EH (cell line): ENCODE measurements at places on chromosomes 7 and 10.

DNA sequence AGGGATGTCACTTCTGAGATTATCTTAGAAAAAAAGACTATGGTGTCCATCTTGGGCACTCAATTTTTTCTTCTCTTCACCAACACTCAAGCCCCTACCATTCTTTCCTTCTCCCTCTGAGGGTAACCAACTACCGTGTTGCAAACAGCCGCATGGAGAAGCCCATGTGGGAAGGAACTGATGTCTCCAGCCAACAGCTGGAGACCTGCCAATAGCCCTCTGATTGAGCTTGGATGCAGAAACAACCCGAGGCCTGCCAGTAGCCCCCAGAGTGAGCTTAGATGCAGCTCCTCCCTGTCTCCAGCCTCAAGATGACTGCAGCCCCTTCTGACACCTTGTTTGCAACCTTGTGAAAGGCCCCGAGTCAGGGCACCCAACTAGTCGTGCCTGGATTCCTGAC lies 36.4 kb upstream of the CHCHD3 start:
- no peak for DNase-seq

- no peak for DNase-seq
Observed at GRCh38 chr10:11018432-11018841, 765 bp downstream of the CELF2 start.

DNA sequence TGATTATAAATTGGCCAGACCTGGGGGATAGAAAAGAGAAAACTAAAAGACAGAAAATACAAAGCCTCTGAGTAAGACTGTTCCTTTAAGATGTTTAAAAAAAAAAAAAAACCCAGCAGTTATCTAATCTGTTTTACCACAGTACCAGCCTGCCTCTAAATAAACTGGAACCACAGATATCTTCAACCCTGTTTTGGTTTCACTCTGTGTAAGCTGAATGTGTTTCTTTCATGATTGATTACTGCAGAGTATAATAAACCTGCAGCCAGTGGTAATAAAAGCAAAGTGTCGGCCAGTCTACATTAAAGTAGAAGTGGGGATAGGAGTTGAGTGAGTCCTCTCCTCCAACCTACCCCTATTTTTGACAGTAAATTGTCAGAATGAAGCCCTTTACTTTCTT lies 40.6 kb downstream of the MGAM2 start:
- no peak for DNase-seq

DNA sequence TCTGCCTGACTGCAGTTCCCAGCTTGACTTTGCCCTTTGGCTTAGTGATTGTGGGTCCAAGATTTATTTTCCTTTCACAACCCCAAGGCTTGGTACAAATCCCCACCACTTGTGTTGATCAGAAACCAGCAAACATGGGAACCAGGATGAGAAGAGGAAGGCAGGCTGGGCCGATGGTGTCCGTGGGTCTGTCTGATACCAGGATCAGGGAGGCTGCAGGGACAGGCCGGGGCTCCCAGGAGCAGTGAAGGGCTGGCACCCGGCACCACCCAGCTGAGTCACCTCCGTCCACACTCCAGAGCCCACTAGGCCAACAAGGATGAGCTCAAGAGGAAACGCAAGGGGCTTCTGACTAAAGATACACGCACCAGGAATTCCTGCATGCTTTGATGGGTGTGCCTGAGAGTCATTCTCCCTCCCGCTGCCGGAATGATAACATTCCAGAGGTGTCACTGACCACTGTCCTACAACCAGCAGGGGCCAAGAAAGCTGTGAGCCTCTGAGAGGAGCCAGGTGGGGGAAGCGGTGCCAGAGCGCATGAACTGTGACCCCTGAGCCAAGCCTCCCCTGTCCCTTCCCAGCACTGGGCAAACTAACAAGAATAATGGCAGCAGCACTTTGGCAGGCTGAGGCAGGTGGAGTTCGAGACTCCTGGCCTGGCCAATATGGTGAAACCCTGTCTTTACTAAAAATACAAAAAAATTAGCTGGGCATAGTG lies 29.2 kb upstream of the PROSER2 start:
- DNase-seq, result peak; percentile 86

- no peak for DNase-seq
Observed at GRCh38 chr7:100090527-100091410, 2.0 kb downstream of the COPS6 start.

DNA sequence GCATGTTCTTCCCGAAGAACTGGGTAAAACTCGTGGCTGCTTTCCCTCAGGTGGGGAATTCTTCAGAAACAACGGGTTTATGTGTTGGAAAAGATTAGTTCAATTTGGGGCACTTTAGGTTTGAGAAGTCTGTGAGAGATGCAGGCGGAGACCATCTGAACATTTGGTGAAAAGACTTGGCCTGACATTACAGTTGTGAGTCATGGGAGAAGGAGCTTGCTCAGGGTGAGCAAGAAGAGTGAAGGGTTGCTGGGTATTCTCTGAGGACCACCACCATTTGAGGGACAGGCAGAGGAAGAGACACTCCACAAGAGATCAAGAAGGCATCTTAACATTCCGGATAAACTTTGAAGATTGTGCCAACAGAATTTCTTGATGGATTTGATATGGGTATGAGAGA lies 88.6 kb downstream of the PODXL start:
- no peak for DNase-seq

GRCh38 chr10:27382176-27382575 lies 121.9 kb upstream of the RAB18 start:
- no peak for DNase-seq

DNA sequence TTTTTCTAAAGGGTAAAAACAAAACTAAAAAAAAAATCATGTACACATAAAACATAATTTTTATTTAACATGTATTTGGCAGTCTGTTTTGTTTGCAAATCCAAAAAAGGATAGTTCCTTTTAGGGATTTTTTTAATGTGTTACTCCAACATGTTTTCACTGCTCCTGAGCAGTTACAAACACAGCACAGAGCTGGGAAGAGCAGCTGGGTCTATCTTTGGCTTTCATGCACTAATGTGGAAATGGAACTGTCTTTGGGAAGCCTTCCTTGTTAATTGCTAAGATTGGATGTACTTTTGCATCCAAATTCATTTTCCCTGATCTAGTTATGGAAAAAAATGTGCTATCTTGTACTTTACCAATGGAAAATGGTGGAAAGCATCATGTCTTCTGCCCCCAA lies 1035.1 kb downstream of the CNTNAP2 start:
- DNase-seq, result no peak

GRCh38 chr10:124597846-124598165 lies 136.2 kb downstream of the LHPP start:
- no peak for DNase-seq

GRCh38 chr7:102320601-102321350 lies 34.1 kb downstream of the SH2B2 start:
- no peak for DNase-seq

GRCh38 chr10:28620251-28620650 lies 57.1 kb upstream of the BAMBI start:
- DNase-seq, result no peak
